ENCODE measurements at places on chromosomes 2 and 18. TPM values are rescaled to one million over a fixed set of nuclear protein-coding genes. Genes with fewer than 3 reads are reported as not detected.

C2orf81 gene
- total RNA-seq = 8.5 TPM

DCDC2C gene
- not detected for total RNA-seq

LRP1B gene
- 2.2 TPM for total RNA-seq

VSNL1 gene
- total RNA-seq = 3.8 TPM

TOGARAM2 gene
- total RNA-seq = not detected

CYBRD1 gene
- 10.3 TPM for total RNA-seq

CCDC148 gene
- not detected for total RNA-seq

PLB1 gene
- 0.58 TPM for total RNA-seq

Measured in A375 (cell line).